WTC11 (cell line): ENCODE measurements at places on chromosomes 16 and 17.

DNA sequence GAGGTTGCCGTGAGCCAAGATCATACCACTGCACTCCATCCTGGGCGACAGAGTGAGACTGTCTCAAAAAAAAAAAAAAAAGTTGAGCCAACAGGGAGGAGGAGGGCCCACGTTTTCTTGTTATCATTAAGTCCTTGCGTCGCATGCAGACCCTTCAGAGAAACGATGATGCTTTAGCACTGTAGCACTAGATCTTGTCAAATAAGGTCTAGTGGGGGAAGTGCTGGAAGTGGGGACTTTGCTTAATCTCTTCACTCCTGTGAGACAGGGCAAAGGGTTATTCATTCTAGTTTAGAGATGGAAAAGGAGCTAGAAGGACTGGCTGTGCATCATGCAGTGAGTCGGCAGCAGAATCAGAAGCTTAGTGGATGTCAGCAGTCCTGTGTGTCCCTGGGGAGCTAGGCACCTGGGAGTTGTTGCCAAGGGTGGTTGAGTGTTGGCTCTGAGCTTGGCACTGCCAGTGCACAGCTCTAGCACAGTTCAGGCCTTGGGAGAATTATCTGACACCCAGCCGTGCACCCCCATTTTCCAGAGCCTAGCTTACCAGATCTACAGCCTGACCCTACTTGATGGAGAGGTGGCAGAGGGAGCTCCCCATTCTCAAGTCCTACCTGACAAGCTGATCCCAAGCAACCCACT, 33.4 kb upstream of the TBX2 start:
- no peak for DNase-seq

GRCh38 chr17:50272711-50273653, 1.3 kb upstream of the TMEM92 start:
- DNase-seq = peak; percentile 84

GRCh38 chr17:53668854-53669253, 153.9 kb upstream of the KIF2B start:
- no peak for DNase-seq

GRCh38 chr16:66774981-66775380, 23.6 kb upstream of the DYNC1LI2 start:
- no peak for DNase-seq

DNA sequence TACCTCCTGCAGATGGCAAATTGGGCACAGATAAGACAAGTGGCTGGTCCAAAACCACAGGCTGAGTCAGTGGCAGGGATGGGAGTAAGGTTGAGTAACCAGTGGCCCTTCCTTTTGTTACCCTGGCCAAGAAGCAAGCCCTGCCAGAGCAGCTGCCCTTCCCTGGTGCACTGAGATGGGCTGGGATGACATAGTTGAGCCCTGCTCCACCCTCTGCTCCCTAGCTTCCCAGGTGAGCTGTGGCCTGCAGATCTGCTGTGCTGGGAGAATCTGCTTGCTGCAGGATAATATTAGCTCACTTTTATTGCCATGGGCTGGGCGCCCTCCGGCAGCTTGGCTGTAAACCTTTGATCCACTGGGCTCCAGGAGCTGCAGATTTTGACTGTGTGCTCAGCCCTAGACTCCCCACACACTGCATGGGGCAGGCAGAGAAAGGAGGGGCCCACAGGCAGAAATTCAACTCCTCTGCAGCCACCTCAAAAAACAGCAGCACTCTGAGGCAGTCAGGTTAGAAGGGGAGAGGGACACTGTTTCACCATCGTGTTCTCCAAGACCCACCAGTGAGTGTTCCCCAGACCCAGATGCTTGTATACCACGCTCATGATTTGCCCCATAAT, 101.8 kb downstream of the CBLN1 start:
- DNase-seq = no peak

GRCh38 chr16:19356024-19356952, 61.4 kb upstream of the TMC5 start:
- DNase-seq = no peak
